ENCODE measurements at places on chromosomes 11 and 22.

GRCh38 chr11:64831411-64831891 lies 13.0 kb downstream of the CDC42BPG start:
- no peak for DNase-seq

DNA sequence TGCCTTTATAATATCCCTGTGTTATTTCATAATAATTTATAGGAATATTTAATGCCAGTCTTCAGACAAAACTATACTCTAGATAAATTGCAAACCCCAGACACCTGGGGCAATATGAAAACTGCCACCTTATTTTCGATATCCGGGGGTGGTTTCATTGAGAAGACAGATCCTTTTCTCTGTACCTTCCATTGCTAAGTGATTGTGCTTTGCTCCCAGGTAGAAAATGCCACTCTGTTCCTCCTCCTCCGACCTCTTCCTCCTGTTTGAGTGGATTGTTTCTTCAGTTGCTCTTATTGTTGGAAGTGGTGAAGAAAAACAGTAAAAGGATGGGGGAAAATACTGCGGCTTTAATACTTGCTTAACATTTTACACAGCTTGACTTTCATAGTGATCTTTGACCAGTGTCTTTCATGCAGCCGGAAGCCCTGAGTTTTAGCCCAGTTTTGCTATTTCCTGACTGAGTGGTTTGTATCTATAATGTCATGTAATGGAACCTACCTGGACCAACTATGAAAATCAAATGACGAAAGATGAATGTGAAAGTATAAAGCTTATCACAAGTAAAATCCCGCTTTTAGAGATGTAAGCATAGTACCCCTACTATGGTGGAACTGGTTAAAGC lies 5.6 kb upstream of the GRIK4 start:
- no peak for DNase-seq

- no peak for DNase-seq
Observed at GRCh38 chr11:23730307-23730998, 766.4 kb upstream of the LUZP2 start.

- no peak for DNase-seq
Observed at GRCh38 chr22:43106302-43106701, 4.2 kb upstream of the BIK start.

DNA sequence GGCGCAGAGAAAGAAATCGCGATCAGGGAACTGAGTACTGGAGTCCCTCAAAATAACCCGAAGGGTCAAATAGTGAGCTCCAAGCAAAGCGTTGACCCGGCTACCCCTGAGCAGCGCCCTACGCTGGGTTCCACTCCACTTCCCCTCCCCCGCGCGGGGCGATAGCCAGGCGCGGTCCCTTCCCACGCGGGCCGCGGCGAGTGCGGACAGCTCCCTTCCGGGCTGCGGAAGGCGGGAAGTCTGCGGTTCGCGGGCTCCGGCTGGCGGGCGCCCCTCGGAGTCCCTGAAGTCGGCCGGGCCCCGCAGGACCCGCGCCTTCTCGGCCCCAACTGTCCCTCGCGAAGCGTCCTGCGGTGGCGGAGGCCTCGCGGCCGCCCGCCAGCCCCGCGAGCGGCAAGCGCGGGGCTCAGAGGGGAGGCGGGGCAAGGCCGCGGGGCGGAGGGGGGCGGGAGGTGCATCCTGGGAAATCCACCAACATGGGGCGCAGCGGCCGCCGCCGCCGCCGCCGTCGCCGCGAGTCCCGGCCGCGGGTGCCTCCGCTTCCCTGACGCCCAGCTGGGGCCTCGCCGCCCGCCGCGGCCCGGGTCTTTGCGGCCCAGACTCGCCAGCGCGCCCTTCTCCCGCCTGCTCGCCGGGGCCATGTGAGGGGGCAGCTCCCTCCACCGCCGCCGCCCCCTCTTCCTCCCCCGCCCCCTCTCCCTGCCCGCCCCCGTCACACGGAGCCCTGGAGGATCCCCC lies at the start of gene QSER1:
QSER1 (plus strand) TSS at position 457 of the 738 bp plus-strand sequence. CDS start 315 bp downstream, outside the sequence.
- DNase-seq: no peak

DNA sequence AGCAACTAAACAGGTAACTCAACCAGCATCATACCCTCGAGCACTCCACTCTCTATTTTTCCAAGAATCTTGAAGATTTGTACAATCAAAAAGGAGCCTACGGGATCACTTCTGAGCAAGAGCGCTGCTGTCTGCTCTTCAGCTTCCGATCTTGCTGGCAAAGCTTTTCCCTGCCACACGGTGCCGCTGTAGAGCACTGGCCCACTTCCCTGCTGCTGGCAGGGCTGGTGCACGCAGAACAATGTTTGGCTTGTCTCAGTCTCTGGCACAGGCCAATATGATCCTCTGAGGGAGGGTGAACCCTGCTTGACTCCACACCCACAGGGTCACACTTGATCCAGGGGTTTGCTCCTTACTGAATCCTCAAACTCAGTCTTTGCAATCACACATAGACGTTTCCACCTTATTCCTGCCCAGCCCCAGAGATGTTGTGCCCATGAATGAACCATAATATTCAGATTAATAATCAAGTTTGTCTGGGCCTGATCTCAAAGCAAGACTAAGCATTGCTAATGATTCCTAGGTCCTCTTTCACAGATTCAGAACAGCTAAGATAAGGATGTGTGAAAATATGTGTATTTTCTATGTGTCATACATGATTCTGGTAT lies 536.6 kb downstream of the SOX6 start:
- DNase-seq: peak; percentile 72

DNA sequence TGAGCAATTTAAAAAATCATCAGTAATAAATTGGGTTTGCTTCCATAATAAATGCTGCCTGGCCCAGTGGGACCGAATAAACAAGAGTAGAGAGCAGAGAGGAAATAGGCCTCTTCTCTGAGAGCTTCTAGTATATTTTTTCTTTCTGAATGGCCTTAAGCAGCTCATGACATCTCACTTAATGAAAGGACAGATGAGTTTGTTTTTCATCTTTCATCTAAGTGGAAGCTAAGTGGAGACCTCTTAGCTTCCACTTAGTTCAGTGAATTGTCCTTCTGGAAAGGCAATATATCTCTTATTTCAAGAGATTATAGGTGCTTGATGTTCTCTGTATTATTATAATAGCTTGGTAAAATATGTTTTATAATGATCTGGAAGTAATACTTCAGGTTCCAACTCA lies 245.9 kb upstream of the ANO3 start:
- DNase-seq: no peak

GRCh38 chr22:31857247-31857646 lies 87.1 kb upstream of the YWHAH start:
- DNase-seq: no peak

DNA sequence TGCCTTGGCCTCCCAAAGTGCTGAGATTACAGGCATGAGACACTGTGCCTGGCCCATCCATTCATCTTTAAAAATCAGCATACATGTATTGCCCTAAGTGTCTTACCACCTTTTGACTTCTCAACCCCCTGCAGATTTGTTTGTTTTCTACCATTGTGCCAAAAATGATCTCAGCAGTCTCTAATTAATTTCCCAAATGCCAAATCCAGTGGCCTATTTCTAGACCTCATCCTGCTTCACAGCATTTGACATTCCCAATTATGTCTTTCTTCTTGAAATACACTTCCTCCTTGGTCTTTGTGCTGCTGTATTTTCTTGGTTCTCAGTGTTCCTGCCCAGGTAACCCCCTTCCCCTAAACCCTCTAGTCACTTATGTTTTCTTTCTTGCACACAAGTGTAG lies 46.0 kb upstream of the GRAMD1B start:
- no peak for DNase-seq

- DNase-seq: no peak
Observed at GRCh38 chr22:31852691-31853421, 91.5 kb upstream of the YWHAH start.

DNA sequence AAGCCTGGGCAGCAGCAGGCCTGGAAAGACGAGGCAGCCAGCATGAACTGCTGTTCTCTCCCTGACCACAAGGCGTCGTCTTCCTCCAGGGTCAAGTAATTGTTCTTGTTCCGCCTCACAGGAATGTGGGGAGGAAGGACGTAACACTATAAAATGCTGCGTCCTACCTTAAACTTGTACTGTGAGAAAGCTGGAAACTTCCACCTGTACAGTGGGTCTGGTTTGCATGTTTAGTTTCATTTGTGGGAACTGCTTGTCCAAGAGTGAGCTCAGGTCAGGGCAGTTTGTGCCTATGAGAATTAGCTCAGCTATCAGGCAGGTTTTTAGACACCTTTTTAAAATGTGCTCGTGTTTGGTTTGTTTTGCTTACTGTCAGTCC lies 55.2 kb downstream of the PANX1 start:
- peak; percentile 64 for DNase-seq

DNA sequence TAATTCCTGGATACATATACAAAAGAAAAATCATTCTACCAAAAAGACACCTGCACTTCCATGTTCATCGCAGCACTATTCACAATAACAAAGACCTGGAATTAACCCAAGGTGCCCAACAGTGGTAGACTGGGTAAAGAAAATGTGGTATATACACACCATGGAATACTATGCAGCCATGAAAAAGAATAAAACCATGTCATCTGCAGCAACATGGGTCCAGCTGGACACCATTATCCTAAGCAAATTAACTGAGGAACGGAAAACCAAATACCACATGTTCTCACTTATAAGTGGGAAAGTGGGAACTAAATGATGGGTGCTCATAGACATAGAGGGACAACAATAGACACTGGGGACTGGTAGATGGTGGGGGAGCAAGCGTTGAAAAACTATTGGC lies 4.5 kb downstream of the TRPM5 start:
- no peak for DNase-seq

GRCh38 chr11:78957476-78958245 lies 383.0 kb upstream of the NARS2 start:
- DNase-seq: no peak

- peak; percentile 23 for DNase-seq
Observed at GRCh38 chr11:118609380-118610224, 2.2 kb downstream of the PHLDB1 start.

- no peak for DNase-seq
Observed at GRCh38 chr11:1226226-1226985, 3.5 kb downstream of the MUC5B start.

- no peak for DNase-seq
Observed at GRCh38 chr22:20113551-20114310, 2.2 kb upstream of the RANBP1 start.

GRCh38 chr11:114295676-114296604 lies at the start of gene NNMT:
NNMT (plus strand) TSS chr11:114296399; CDS start chr11:114296557, 158 bp downstream.
- no peak for DNase-seq

DNA sequence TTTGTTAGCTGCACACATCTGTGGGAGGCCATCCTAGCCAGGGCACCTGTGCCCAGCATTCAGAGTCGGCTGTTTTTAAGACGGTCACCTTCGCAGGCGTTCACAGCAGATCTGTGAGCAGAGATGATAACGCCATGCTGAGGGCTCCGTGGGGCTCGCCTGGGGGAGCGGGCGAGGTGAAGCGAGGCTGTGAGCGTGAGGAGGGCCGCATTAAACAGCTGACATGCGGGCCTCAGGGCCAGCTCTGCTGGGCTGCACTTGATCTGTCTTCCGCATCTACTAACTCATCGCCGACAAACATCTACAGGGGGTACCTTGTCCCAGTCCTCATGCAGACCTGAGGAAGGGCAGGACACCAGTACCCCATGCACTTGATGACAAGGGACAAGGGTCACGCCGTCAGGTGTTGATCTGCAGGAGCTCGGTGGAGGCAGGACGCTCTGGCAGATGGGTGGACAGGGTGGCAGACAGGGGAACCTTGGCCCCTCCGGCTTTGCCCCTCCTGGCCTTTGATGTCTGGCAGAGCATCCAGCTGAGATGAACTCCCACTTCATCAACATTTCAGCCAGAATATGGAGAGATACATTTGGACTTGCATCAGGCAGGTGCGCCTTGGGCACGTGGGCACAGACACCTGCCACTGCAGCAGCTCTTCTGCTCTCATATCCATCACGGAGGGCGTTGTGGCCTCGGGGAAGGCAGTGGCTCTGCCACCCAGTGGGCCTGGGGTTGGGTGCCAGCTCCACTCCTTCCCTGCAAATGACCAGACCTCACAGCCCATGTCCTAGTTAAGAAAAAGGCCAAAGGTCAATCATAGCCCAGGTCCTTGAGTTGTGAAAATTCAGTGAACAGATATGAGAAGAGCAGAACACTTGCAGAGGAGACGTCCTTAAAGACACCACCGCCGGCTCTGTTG lies 822.9 kb downstream of the BRD1 start:
- DNase-seq: no peak

GRCh38 chr11:79358258-79358657 lies 82.6 kb downstream of the TENM4 start:
- DNase-seq: no peak

DNA sequence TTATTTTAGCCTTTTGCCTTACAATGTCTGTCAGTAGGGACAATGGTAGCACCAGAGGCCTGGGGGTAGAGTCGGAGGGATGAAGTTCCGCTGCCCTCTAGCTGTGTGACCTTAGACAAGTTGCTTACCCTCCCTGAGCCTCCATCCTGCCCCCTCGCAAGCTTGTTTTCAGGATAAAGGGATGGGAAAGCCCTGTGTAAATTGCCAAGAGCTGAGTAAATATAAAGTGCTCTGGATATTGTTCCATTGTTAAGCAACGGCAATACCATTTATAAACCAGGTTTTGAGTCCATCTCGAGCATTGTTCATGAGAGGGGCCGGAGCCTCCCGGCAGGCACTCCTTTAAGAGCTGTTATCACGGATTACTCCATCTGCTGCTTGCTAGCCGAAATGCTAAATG lies 72.9 kb downstream of the ZBTB16 start:
- no peak for DNase-seq

DNA sequence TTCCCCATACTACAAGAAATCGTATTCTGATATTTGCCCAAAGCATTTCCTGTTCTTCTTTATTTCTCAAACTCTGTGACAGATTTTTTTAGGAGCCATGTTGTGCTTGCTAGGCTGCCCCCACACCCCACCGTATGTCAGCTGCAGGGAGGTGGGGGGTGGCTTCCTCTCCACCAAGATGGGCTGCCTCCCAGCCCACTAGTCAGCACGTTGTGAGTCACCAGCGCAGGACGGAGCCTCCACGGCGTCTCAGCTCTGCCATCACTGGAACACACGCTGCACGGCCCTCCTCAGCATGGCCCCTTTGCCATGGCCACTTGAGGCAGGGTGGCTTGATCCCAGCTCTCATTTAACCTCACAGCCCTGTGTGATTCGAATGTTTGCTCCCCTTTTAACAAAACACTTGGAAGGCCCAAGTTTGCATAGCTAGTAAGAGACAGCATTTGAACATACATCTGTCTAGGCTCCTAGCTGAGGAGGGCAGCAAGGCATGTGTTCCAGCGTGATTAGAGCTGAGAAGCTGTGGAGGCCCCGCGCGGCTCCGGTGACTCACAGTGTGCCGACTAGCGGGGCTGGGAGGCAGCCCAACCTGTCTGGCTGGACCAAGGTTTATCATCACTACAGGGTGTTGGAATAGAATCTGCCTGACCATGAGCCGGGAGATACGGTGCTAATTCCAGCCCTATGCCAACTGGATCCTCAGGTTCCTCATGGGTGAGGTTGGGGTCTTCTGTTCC lies 180.7 kb upstream of the NCAM1 start:
- DNase-seq: no peak

All from hematopoietic multipotent progenitor cell (in vitro differentiated cells).